Osteocyte (in vitro differentiated cells): ENCODE measurements at places on chromosomes 1 and 21. TPM values are rescaled to one million over a fixed set of nuclear protein-coding genes. Genes with fewer than 3 reads are reported as not detected.

GRCh38 chr1:80520949-80521348, 1279.8 kb upstream of the ADGRL2 start:
- DNase-seq: no peak

- DNase-seq: no peak
Measured at GRCh38 chr1:8915446-8915845, 30.2 kb upstream of the CA6 start.

GRCh38 chr21:33985117-33986050, 69.8 kb upstream of the ATP5PO start:
- DNase-seq: no peak

GRCh38 chr1:97983126-97983525, 62.3 kb upstream of the DPYD start:
- no peak for DNase-seq

GRCh38 chr1:94621395-94621794, 79.8 kb upstream of the F3 start:
- DNase-seq: no peak

CLDN17 gene
- not detected in 2 replicates for total RNA-seq

BATF3 gene
- total RNA-seq: 0.56 and 0.71 TPM in 2 replicates

DIO1 gene
- total RNA-seq: not detected in 2 replicates

LRRC7 gene
- total RNA-seq: 0.60 and 0.94 TPM in 2 replicates

BCAS2 gene
- total RNA-seq: 36.5 and 39.3 TPM in 2 replicates

OR14K1 gene
- total RNA-seq: not detected in 2 replicates

HTR6 gene
- total RNA-seq: 0.16 TPM in 1 of 2 replicates, not detected in the other
